Naive B cell (primary cell): ENCODE measurements at places on chromosomes 11 and 22.

DNA sequence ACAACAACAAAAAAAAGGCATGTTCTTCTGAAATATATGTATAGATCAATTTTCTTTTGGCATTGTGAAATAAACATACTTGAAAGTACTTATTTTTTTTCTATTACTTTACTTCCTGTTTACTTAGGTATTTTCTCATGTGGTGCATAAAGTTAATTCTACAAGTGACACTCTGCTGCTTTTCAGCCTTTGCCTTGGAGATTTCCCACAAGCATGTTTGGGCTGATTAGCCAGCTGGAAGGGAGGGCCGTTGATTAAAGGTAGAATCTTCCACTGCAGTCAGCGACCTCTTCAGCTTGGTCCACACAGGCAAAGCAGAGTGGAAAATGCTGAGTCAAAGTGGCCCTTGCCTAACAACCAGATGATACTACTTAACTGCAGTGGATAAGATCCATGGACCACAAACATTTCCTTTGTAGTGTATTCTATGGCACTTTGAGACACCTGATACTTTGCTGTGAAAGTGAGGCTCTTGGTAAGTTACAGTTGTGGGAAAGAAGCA lies 176.0 kb downstream of the ARHGAP42 start:
- no peak for DNase-seq

DNA sequence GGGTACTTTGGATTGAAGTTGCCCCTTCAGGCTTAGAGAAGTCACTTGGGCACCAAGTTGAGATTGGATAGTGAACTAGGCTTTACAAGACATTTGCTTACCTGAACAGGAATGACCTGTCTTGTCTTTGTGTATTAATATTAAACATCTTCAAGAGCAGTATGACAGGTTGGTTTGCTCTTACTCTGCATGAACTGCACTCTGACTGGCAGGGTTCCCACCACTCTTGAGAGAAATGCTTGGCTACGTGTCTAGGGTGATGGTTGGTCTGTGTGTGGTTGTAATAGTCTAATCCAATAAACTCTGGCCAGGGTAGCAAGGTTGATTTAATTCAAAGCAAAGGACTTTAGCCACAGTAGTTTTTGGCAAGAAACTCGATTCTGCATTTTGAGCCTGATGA lies 20.1 kb upstream of the SPTBN2 start:
- no peak for DNase-seq

GRCh38 chr11:11717064-11717725 lies 95.4 kb upstream of the GALNT18 start:
- DNase-seq: no peak

DNA sequence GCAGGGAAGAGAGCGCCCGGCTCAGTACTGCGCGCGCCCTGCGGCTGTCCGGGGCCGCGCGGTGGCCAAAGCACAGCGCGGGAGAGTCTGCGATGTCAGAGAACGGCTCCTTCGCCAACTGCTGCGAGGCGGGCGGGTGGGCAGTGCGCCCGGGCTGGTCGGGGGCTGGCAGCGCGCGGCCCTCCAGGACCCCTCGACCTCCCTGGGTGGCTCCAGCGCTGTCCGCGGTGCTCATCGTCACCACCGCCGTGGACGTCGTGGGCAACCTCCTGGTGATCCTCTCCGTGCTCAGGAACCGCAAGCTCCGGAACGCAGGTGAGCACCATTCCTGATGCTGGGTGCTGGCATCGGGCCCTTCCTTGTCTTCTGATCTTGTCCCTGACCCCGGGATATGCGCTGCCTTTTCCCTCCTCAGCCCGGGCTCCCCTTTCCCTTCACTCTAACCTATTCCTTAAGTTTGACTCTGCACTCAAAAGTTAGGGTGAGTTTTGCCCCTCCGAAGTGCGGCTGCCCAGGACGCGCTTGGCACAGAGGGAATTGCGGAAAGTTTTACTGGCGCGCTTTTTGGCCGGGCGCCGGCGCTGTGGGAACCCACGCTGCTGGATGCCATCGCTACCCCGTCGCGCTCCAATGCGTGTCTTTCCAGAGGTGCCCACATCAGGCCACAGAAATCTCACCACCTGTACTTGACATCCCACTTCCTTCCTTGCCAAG lies at the start of gene MTNR1B:
Gene MTNR1B (plus strand): TSS at position 18 of the 714 bp plus-strand sequence. CDS start 75 bp downstream, at position 93.
- DNase-seq: no peak

- no peak for DNase-seq
Measured at GRCh38 chr11:113684496-113684895, 21.6 kb downstream of the TMPRSS5 start.
